ENCODE measurements at places on chromosomes 2 and 18. TPM values are rescaled to one million over a fixed set of nuclear protein-coding genes. Genes with fewer than 3 reads are reported as not detected.

Gene PLGLB1
- total RNA-seq: 1.4 TPM

Gene CRYGD
- total RNA-seq: not detected

Gene DNPEP
- total RNA-seq: 66.6 TPM

Gene NETO1
- total RNA-seq: not detected

Gene SLC4A3
- total RNA-seq: 445 TPM

Gene PTPRN
- total RNA-seq: not detected

Gene SPATA3
- total RNA-seq: not detected

Gene NEUROD1
- not detected for total RNA-seq

Gene ITSN2
- 41.3 TPM for total RNA-seq

Gene GKN2
- total RNA-seq: not detected

Gene CYP27A1
- 12.5 TPM for total RNA-seq

Gene HOXD10
- not detected for total RNA-seq

Gene COQ10B
- 20.5 TPM for total RNA-seq

Gene EVX2
- total RNA-seq: not detected

Gene CDCA7
- total RNA-seq: 1.5 TPM

Gene GALNT14
- total RNA-seq: 0.38 TPM

Gene MARCHF4
- total RNA-seq: 0.08 TPM

Gene L3MBTL4
- total RNA-seq: 1.1 TPM

Gene LHCGR
- total RNA-seq: 0.11 TPM

Gene DSG1
- total RNA-seq: 0.68 TPM

Gene KCNJ13
- total RNA-seq: not detected

Gene SLC19A3
- total RNA-seq: 4.5 TPM

- no peak for DNase-seq
These were observed 31.6 kb downstream of the NDUFS1 start for GRCh38 chr2:206127656-206128055.

- DNase-seq: no peak
These were observed 58.5 kb upstream of the SLC16A14 start for GRCh38 chr2:230127195-230127594.

GRCh38 chr2:203621981-203622515 is 84.4 kb upstream of the CD28 start:
- DNase-seq: no peak

DNA sequence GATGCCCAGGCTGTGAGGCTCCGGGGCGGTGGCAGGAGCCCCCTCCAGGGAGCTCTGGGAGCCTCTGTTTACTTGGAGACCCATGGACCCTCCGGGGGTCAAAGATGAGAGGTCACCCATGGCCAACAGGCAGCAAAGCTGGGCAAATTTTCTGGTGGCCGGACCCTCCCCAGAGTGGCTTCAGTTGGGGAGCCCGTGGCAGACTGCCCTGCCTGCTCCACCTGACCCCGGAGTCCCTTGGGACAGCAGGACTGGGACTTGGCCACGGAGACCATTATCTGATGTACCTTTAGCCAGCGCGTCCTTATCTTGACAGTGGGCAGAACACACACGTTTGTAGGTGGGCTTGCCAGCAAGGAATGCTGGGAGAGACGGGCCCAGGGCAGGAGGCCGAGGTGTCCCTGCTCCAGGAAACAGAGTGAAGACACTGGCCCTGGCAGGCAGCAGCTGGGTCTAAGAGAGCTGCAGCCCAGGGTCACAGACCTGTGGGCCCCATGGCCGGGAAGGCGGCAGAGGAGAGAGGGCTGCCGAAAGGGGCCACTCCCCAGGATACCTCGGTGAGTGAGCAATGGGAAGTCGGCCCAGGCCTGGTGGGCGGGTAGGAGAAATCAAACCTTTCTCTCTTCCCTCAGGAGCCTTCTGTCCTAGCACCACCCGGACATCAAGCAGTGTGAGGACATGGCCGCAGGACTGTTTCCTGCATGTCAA is at the start of the genes ABCG5 and ABCG8:
TSS of gene ABCG5 (minus strand) at position 280 of the 708 bp plus-strand sequence. CDS start at position 120, 160 bp downstream.
TSS of gene ABCG8 (plus strand) at position 412 of the 708 bp plus-strand sequence. CDS start at position 495, 83 bp downstream.
- no peak for DNase-seq

GRCh38 chr2:153595939-153596338 is 117.4 kb upstream of the RPRM start:
- no peak for DNase-seq

- DNase-seq: no peak
These were observed 1.2 kb upstream of the RAB12 start for GRCh38 chr18:8607776-8608742.

DNA sequence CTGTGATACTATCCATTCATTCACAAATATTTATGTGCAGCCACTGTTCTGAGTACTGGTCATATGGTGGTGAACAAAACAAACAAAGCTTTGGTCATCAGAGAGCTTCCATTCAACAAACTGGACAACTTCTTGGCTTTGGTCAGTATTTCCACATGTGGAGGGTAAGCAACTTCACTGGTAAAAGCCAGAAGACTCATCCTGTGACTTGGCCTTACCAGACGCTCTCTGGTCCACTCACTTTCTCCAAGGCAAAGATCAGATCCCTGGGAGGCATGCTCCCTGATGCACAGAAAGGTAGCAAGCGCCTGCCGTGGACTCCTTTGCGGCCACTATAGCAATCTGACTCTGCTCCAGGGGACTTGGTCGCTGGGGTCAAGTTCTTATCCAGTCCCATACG is 179.5 kb downstream of the EN1 start:
- no peak for DNase-seq

DNA sequence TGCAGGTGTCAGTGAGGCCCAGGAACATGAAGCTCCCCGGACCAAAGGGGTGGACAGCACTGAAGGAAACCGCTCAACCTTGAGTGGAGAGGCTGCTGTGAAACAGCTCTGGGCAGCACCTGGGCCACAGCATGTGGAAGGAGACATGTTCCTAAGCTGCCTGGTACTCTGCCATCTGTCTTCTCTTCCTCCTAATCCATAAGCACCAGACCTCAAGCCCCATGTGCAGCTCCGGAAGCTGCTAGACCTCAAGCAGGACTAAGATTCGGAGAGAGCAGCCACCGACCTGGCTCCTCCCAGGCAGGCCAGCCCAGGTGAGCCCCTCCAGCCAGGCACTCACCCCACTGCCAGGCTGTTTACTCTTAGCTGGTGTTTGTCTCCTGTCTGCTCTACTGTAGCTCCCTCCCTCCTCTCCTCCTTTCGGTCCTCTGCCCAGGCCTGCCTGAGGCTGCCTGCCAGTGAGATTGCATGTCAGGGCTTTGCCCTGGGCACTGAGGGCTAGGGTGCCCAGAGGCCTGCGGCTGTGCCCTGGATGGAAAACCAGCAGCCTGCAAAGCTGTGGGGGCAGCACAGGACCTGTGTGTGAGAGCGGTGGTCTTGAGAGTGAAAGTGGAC is 53.7 kb downstream of the BCL11A start:
- no peak for DNase-seq

- no peak for DNase-seq
These were observed 214.9 kb downstream of the MGAT5 start for GRCh38 chr2:134468776-134469175.

GRCh38 chr2:237542001-237542704 is 24.2 kb upstream of the PRLH start:
- DNase-seq: no peak

DNA sequence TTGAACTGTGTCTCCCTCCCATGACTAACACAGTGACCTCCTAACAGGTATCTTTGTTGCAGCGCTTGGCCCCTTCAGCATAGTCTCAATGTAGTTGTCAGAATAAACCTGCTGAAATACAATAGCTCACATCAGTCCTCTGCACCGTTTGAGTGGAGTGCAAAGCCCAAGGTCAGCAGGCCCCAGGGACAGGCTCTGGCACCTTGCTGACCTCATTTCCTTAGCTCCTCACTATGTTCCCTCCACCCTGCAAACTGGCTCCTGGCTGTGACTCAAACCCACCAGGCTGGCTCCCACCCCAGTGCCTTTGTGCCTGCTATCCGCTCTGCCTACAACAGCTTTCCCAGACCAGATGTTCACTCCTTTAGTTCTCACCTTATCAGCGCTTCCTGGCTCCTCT is 146.7 kb downstream of the LRATD1 start:
- no peak for DNase-seq

DNA sequence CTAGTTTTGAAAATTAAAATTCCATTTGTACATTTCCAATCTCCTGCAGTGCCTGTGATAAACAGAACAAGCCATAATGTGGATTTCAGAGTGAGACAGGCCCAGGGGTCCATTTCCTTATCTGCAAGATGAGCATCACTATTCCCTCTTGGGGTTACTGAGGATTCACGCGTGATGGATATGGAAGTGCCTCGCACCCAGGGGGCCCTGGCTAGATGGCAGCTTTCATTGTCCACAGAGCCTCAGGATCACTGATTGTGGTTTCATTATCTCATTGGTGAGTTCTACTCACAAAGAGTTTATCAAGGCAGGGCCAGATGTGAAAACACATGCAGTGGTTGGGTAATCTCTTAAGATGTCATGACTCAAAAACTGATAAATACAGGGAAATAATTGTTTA is 11.6 kb downstream of the CNGA3 start:
- DNase-seq: no peak

GRCh38 chr2:235390108-235390815 is 103.6 kb upstream of the AGAP1 start:
- no peak for DNase-seq

- no peak for DNase-seq
These were observed 3.7 kb downstream of the PLEK start for GRCh38 chr2:68368654-68369336.

DNA sequence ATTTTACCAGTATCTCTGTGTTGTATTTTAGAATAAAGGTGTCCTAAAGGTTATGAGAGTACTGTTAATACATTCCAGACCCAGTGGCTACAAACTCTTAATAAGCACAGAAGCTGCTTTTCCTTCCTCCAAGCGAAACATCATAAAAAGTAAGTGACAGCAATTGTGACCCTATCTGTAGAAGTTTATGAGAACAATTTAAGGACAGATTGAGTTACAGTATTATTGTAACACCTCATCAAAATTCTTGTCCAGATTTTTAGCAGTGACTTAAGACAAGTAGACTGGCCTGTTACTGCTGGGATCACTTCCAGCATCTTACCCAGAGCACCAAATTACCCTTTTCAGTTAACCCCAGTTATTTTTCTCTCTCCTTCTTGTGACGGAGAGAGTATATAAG is 154.6 kb downstream of the ERBB4 start:
- no peak for DNase-seq

GRCh38 chr2:8267048-8267447 is 414.8 kb upstream of the ID2 start:
- DNase-seq: no peak

- DNase-seq: no peak
These were observed 170.7 kb downstream of the ADCYAP1 start for GRCh38 chr18:1075322-1075721.

DNA sequence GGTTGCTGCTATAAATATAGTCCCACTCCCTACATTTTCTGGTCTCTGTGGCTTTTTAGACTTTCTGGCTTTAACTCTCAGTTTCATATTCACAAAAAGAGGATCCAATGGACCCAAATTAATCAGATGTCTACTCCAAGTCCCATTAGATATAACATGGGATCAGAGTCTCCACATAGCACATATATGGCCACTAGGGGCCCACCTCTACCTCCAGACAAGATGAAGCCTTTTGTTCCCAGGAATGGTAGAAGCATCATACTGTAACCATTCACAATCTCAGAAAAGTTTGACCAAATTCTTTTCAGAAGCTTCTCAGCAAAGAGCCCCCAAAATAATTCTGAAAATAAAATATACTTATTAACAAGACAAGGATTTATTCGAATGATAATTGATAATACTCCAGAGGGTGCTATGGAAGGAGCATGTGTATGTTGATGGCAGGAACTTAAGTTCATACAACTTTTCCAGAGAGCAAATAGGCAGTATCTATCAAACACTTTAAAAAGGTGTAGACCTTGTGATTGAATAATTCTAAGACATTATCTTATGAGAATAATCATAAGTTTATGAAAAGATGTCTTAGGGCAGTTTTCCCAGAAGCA is 382.3 kb upstream of the CRIM1 start:
- no peak for DNase-seq

DNA sequence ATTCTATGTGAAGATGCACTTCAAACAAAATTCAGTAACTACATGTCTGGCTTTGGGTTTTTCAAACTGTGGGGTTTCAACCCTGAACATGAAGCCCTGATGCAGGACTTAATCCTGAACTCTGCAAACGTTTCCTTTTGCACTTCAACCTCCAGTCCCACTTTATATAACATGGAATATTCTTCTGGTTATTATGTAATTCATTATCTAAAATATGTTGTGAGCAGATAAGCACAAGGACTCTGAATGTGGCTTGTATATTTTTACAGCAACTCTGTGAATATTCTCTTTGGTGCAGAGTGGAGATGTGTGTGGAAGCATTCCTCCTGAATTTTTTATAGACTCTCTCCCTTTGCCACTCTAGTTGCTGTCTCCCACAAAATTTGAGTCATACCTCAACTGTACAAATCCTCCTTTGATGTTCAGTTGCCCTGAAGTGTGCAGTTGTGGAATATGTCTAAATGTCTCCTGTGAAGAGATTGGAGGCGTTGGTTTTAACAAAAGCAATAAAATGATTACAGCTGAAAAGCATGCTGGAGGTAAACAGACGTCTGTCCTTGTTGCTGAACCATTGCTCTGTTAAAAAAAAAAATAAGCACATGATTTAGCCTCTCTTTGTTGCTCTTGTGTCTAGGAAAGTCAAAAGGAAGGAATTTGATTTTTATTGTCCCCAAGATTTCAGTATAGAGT is 205.1 kb upstream of the NRP2 start:
- DNase-seq: no peak

DNA sequence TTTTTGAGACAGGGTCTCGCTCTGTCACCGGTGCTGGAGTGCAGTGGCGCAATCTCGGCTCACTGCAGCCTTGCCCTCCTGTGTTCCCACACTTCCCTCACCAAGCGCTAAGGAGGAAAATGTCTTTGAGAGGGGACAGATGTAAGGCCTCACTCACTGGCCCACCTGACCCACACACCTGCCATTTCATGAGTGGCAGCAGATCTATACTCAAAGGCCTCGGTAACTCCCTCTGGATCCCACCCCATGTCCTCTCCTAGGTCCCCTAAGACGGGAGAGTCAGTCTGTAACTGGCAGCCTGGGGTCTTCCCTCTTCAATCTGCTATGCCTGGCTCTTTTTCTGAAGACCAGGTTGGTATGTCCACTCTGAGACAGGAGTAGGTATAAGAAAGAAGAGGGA is 12.9 kb downstream of the TMEM247 start:
- no peak for DNase-seq

GRCh38 chr2:157625296-157625695 is 3.4 kb downstream of the ACVR1C start:
- no peak for DNase-seq

GRCh38 chr2:206075113-206075512 is 10.9 kb downstream of the INO80D start:
- no peak for DNase-seq

- DNase-seq: no peak
These were observed 543.7 kb downstream of the TRIB2 start for GRCh38 chr2:13260402-13260801.

Measured in Right ventricle myocardium inferior (tissue), 1 donor.